ENCODE measurements at places on chromosomes 1 and 21. TPM values are rescaled to one million over a fixed set of nuclear protein-coding genes. Genes with fewer than 3 reads are reported as not detected.
A peak's percentile ranks its signal among the peaks of the same experiment; 100 is the strongest.

DNA sequence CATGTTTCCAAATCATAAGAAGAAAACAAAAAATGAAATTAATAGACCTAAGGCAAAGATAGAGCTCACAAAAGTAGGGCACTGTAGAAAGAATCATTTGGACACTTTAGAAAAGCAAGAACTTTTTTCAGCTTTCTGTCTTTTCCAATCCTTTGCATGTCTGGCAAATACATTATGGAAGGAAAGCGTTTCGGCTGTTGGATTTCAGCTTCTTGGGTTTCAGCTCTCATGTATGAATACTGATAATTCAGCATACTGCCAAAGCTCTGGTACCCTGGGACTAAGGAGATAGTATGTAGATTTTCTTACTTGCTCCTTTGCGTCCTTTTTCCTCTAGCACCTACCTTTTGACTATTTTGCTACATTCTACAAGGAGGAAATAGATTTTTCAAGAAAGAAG is 375.9 kb downstream of the BRINP3 start:
- H3K36me3 ChIP-seq, result no peaks in the 10 kb centered on the region
- H3K27ac ChIP-seq, result no peak overlapping the region
- H3K4me1 ChIP-seq, result no peaks in the 10 kb centered on the region
- no peak for DNase-seq

The SH2D1B gene
- total RNA-seq, result not detected

- no peak overlapping the region for H3K4me3 ChIP-seq
- H3K27ac ChIP-seq, result no peak overlapping the region
- no peak for DNase-seq
- no peaks in the 10 kb centered on the region for H3K4me1 ChIP-seq
- H3K27me3 ChIP-seq, result peaks cover 11% of the 10 kb centered on the region
These were observed 26.4 kb downstream of the LHX4 start for GRCh38 chr1:180256341-180257027.

- no peaks in the 10 kb centered on the region for H3K4me1 ChIP-seq
- H3K4me3 ChIP-seq, result no peak overlapping the region
These were observed 851.2 kb upstream of the ADAMTS5 start for GRCh38 chr21:27817902-27818623.

DNA sequence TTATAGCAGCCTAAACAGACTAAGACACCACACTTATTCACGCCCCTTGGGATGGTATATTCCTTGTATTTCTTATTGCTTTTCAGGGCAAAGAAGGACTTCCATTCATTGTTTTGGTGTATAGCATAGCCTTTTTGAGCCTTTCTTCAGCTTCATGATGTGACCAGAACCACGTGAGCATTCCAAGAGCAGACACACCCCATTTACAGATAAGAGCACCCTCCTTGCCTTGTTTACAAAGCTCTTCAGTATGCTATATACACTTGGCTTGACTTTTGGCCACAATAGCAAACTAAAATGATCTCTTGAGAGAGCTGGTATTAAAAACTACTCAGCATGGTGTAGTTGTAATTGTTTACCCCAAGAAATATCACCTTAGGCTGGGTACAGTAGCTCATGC is 78.7 kb downstream of the PIK3R3 start:
- H3K27me3 ChIP-seq, result no peaks in the 10 kb centered on the region
- H3K4me3 ChIP-seq, result no peak overlapping the region
- DNase-seq, result no peak
- no peak overlapping the region for H3K27ac ChIP-seq

DNA sequence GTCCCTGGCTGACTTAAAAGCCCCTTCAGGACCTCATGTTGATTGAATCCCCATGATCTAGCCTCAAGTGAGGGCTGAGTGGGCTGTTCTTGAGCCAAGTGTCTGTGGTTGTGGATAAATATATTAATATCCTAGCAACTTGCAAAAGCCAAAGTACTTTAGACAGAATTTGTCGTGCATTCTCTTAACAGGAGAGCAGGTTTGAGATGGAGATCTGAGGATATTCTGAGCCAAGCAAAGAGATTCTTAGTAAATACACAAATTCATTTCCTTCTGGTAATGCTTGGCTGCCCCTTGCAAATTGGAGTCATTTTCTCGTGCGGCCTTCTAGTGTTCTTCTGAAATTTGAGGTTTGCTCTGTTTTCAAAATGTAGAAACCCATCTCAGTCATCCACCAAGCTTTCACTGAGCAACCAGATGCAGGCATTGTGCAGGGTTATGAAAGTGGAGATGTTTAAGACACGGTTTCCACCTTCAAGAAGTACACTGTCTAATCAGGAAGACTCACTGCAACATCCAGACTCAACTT is 242.1 kb upstream of the JUN start:
- no peaks in the 10 kb centered on the region for H3K27me3 ChIP-seq
- H3K36me3 ChIP-seq, result no peaks in the 10 kb centered on the region
- no peak overlapping the region for H3K4me3 ChIP-seq
- H3K27ac ChIP-seq, result peak overlapping the region; percentile 83
- peak; percentile 83 for DNase-seq

The CLIC6 gene
- total RNA-seq, result 1.8 TPM

The IGSF21 gene
- total RNA-seq, result not detected

GRCh38 chr1:239178961-239179360 is 207.4 kb upstream of the CHRM3 start:
- no peak overlapping the region for H3K27ac ChIP-seq
- DNase-seq, result no peak
- H3K36me3 ChIP-seq, result no peaks in the 10 kb centered on the region

The KDF1 gene
- total RNA-seq, result not detected

GRCh38 chr1:63124666-63125191 is 197.6 kb upstream of the FOXD3 start:
- H3K4me1 ChIP-seq, result peaks cover 2% of the 10 kb centered on the region
- no peaks in the 10 kb centered on the region for H3K36me3 ChIP-seq

GRCh38 chr1:25008192-25008485 is 78.1 kb upstream of the RUNX3 start:
- H3K36me3 ChIP-seq, result no peaks in the 10 kb centered on the region
- no peaks in the 10 kb centered on the region for H3K4me1 ChIP-seq
- H3K4me3 ChIP-seq, result no peak overlapping the region
- DNase-seq, result peak; percentile 12
- no peak overlapping the region for H3K27ac ChIP-seq

DNA sequence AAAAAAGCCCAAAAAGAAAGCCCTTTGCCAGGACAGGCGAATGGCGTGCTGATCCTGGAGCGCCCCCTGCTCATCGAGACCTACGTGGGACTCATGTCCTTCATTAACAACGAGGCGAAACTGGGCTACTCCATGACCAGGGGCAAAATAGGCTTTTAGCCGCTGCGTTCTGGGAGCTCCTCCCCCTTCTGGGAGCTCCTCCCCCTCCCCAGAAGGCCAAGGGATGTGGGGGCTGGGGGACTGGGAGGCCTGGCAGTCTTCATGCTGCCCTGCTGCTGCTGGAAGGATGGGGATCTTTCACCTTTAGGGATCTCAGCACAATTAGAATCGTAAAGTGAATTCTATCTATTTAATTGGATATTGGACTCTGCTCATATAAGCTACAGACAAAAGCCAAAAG is 3.6 kb downstream of the TPRG1L start:
- DNase-seq, result no peak
- no peak overlapping the region for H3K4me3 ChIP-seq
- peaks cover 11% of the 10 kb centered on the region for H3K36me3 ChIP-seq
- no peaks in the 10 kb centered on the region for H3K4me1 ChIP-seq
- no peak overlapping the region for H3K27ac ChIP-seq

The CPLANE2 gene
- total RNA-seq, result 12.1 TPM

The SRGAP2B gene
- total RNA-seq, result 48.8 TPM

GRCh38 chr1:116531917-116532316 is 38.9 kb downstream of the CD58 start:
- no peaks in the 10 kb centered on the region for H3K4me1 ChIP-seq
- H3K27me3 ChIP-seq, result no peaks in the 10 kb centered on the region
- no peaks in the 10 kb centered on the region for H3K36me3 ChIP-seq

GRCh38 chr1:202069662-202070061 is 53.1 kb upstream of the GPR37L1 start:
- H3K27me3 ChIP-seq, result no peaks in the 10 kb centered on the region
- H3K4me3 ChIP-seq, result no peak overlapping the region
- DNase-seq, result no peak
- no peaks in the 10 kb centered on the region for H3K36me3 ChIP-seq

- no peak overlapping the region for H3K27ac ChIP-seq
- no peak for DNase-seq
- H3K27me3 ChIP-seq, result no peaks in the 10 kb centered on the region
These were observed 25.0 kb upstream of the BCL9 start for GRCh38 chr1:147516157-147516917.

DNA sequence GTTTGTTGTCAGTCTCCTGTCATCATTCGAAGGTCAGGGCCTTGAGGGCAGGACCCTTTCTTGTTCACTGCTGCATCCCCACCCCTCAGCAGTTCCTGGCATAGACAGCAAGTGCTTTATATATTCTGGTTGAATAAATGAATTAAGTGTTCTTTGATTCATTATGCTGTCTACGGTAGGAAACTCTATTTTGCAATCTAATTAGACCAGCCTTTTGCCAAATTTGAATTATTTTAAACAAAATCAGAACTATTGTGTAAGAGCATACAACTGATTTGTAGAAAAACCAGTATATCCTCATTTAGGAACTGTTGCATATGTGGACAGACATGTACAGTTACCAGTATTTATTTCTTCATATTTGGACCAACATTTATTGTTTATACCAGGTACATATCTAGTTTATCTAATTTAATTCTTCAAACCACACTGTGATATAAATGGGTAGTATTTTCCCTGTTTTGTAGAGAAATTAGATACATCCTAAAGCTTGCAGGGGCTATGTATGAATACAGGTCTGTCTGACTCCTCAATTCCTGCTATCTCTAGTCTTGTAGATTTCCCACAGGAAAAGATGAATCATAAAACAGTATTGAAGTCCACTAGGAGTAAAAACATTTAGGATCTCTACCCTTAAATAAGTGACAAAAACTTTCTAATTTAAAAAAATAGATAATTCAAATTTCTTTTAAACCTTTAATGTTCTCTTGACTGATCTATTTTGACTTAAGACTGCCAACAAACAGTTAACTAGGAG is 10.4 kb downstream of the MGST3 start:
- H3K27me3 ChIP-seq, result no peaks in the 10 kb centered on the region
- H3K36me3 ChIP-seq, result peaks cover 2% of the 10 kb centered on the region
- no peak overlapping the region for H3K4me3 ChIP-seq
- peak; percentile 62 for DNase-seq

GRCh38 chr1:213457186-213457585 is 406.1 kb downstream of the RPS6KC1 start:
- DNase-seq, result no peak
- no peaks in the 10 kb centered on the region for H3K4me1 ChIP-seq
- no peak overlapping the region for H3K4me3 ChIP-seq
- H3K36me3 ChIP-seq, result no peaks in the 10 kb centered on the region
- no peak overlapping the region for H3K27ac ChIP-seq

The SLC5A9 gene
- not detected for total RNA-seq

- H3K27ac ChIP-seq, result peak overlapping the region; percentile 99
- H3K27me3 ChIP-seq, result no peaks in the 10 kb centered on the region
- DNase-seq, result peak; percentile 99
- H3K36me3 ChIP-seq, result peaks cover 7% of the 10 kb centered on the region
These were observed 2.0 kb upstream of the CCN1 start for GRCh38 chr1:85578321-85579295.

Data from fibroblast of lung (primary cell).